Activated CD4-positive, CD25-positive, alpha-beta regulatory T cell (primary cell): ENCODE measurements at places on chromosomes 7 and 10.

DNA sequence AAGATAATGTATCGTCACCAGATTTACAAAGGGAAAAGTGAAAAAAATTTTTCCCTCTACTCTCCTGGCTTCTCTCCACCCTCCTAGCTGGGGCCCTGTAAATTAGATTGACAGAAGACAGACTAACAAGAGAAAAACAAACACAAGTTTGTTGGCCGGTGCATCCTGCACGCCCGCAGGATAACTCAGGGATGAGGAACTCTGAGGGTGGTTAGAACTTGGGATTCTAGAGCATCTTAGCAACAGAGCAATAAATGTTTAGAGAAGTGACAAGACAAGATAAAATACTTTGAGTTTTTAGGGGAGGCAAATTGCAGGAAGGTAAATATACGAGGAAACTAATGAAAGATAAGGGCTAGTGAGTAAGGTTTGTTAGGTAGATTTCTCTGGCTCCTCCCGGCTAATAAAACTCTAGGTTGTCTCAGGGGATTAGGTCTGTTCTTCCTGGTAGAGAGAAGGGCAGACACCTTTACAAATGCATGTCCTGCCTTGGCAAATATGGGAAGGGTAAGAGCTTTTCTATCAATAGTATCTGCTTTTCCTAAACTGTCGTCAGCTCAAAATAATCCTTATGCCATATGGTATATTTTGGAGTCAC, 4.3 kb upstream of the UCN3 start:
- no peak for DNase-seq

DNA sequence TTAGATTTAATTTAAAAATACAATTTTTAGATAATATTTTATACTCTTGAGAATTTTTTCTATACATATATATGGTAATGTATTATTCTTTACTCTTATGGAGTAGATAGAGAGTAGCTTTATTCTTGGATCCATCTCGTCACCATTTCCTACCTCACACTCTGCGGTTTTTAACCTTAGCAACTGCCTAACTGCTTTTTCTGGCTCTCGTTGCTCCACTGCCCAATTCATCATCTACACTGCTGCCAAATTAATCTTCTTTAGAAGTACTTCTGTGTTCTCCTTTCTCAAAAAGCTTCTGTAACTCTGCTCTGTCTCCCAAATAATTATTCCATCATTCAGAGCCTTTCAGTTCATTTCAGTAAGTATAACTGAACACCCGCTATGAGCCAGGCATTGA, 35.3 kb downstream of the CAPZA2 start:
- DNase-seq: no peak

DNA sequence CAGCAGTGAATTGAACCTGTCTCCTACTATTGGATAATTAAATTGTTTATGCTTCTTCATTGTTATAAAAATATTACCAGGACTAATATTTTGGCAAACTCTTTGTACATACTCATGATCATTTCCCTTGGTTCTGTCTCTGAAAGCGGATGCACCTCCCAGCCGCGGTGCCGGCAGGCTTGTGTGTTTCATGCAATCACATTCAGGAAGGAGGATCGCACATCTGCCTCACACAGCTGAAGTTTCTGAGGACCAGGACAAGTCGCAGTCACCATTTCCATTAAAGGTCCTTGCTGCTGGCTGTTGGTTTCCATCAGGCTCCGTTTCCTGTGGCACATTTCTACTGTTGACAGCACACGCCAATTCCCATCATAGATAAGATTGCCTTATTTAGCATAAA, 117.8 kb upstream of the SHH start:
- no peak for DNase-seq

GRCh38 chr10:33233221-33233620, 101.2 kb downstream of the NRP1 start:
- DNase-seq: no peak

GRCh38 chr7:95491201-95491600, 5.5 kb downstream of the ASB4 start:
- DNase-seq: no peak
